ENCODE measurements at places on chromosomes 1 and 21.

- peak; percentile 10 for DNase-seq
These were observed 992 bp upstream of the SSX2IP start for GRCh38 chr1:84691122-84691783.

DNA sequence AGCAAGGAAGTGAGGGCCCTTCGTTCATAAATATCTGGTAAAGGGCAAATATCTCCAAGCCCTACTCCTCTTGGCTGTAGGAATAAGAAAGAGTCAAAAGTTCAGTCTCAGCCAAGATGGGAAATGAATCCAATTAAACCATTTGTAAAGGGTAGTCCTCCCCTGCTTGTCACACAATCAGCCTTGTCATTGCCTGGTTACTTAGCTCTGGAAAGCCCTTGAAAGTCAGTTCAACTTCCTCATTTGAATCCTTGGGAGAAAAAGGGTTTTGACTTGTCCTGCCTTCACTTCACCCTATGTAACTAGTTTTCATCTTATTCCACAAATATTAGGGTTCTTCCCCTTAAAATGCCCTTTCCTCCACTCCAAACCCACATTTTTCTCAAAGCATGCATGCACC, 100.0 kb downstream of the ELAVL4 start:
- DNase-seq = no peak

DNA sequence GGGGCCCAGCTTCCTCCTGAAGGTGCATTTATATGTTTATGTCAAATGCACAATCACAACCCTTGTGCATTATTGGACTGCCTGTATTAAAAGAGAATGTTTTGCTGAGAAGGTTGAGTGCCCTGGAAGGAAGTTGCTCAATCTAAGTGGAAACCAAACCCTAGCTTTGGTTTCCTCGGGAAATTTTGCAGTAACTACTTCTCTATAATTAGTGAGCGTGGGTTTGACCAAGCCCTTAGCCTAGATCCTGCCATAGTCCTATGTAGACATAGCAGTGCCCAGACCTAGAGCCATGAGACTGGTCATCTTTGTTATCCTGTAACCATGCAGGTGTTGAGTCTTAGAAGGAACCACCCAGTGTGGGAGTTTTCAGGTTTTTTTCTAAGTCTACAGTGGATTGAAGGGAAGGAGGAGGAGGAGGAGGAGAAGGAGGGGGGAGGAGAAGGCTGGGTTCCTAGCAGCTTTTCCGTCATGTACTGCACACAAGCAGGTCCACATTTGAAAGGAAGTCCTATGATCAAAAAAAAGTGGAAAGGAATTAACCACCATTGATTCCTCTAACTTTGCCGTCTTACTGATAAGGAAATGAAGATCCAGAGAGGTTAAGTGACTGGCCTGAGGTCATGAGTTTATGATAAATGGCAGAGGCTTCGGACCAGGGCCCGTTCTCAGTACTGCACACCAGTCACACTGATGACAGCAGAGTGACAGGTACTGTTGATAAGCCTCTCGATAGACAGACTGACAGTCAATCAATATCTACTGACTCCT, 72.2 kb upstream of the LYST start:
- DNase-seq = peak; percentile 49

DNA sequence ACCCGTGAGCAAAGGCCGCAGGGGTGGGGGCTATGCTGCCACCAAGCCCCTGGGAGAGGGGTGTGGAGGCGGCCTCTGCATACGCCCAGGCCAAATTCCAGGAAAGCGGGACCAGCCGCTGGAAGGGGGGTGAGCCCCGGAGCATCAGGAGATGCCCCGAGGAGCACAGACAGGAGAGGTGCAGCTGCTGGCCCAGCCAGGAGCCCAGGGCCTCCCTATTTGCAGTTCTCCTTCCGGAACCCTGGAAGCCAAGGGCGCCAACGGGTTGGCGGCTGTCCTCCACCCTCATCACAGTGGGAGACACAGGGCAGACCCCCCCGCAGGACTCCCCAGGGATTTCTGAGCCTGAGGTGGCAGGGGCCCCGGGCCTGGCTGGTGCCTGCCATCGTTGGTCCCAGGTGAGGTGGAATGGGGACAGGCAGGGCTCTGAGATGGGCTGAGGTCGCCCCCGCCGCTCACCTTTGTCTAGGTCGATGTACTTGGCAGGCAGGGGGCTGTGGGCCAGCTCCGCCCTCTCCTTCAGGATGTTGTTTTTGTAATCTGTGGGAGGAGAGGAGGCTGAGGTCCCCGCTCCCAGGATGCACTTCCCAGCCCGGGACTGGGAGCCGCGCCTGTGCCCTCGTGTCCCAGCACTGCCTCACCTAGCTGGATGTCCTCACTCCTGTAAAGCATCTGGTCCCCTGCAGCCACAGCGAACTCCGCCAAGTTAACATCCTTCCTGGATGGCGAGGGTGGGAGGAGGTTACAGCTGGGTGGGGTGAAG, 4.4 kb upstream of the DVL1 start:
- DNase-seq = no peak

DNA sequence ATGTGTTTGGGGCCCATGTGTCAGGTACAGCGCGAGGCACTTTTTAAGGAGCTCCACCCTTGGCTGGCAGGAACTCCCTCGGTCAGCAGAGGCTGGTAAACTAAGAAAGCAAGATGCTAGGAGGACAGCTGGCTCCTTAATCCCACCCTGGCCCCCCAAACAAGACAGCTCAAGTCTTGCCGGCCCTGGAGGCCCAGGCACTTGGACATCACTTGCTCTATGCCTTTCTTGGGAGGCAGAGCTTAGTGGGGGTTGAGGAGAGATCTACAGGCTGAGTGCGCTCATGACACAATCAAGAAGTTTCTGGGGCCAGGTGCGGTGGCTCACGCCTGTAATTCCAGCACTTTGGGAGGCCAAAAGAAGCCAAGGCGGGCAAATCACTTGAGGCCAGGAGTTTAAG, 78.1 kb downstream of the CD34 start:
- no peak for DNase-seq

DNA sequence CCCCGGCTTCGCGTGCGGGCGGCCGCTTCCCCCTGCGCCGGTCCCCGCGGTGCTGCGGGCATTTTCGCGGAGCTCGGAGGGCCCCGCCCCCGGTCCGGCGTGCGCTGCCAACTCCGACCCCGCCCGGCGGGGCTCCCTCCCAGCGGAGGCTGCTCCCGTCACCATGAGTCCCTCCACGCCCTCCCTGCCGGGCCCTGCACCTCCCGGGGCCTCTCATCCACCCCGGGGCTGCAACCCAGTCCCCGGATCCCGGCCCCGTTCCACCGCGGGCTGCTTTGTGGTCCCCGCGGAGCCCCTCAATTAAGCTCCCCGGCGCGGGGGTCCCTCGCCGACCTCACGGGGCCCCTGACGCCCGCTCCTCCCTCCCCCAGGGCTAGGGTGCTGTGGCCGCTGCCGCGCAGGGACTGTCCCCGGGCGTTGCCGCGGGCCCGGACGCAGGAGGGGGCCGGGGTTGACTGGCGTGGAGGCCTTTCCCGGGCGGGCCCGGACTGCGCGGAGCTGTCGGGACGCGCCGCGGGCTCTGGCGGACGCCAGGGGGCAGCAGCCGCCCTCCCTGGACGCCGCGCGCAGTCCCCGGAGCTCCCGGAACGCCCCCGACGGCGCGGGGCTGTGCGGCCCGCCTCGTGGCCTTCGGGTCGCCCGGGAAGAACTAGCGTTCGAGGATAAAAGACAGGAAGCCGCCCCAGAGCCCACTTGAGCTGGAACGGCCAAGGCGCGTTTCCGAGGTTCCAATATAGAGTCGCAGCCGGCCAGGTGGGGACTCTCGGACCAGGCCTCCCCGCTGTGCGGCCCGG, 159.2 kb downstream of the RUNX1 start:
- DNase-seq = peak; percentile 88

- no peak for DNase-seq
These were observed 1.2 kb upstream of the VWA1 start for GRCh38 chr1:1434131-1434823.

- no peak for DNase-seq
These were observed 54.6 kb downstream of the FASLG start for GRCh38 chr1:172713466-172713865.

GRCh38 chr1:100448366-100448765, 89.6 kb upstream of the GPR88 start:
- no peak for DNase-seq

- no peak for DNase-seq
These were observed 72.4 kb downstream of the CASZ1 start for GRCh38 chr1:10724052-10724494.

GRCh38 chr1:64387389-64388285, 82.3 kb upstream of the CACHD1 start:
- DNase-seq = no peak

DNA sequence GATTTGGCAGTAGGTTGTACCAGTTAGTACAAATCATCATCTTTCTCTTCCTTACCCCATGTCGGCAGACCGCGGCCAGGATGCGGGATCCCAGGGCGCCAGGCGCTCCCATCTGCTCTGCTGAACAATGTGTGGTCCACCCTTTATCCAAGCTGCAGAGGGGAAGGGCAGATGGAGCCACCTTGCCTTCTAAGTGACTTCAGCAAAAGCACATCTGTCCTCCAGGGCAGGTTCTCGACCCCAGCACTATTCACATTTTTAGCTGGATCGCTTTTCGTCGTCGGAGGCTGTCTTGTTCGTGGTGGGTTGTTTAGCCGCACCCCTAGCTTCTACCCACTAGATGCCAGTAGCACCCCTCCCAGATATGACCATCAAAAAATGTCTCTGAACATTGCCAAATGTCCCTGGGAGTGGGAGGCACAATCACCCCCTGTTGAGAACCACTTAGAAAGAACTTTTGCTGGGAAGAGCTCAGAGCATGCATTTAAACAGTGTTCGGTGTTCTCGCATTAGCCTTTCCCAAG, 58.1 kb upstream of the SIM2 start:
- no peak for DNase-seq

GRCh38 chr1:232744847-232745246, 60.4 kb upstream of the MAP10 start:
- DNase-seq = no peak

DNA sequence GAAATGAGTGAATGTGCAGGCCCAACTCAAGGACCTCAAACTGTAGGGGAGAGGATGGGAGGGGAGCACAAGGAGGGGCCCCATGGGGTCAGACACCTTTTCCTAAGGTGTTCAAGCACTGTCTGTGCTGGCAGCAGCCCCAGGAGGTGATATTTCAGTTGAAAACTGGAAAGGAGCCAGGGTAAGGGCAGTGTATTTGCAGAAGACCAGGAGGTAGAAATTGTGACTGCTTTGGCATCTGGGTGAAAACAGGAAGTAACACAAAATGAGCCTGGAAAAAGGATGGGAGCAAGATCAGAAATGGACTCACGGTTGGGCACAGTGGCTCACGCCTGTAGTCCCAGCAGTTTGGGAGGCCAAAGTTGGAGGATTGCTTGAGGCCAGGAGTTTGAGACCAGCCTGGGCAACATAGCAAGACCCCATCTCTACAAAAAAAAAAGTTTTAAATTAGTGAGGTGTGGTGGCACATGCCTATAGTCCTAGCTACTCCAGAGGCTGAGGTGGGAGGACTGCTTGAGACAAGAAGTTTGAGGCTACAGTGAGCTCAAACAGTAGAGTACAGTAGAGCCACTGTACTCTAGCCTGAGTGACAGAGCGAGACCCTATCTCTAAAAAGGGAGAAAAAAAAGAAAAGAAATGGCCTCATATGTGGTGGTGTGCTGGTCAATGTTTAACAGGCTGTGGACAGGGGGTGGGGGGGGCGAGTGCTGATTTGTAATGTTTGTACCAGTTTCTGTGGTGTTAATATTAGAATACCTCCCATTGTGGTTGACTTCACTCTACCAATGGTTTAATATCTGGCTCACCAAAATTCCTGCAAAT, 76.2 kb upstream of the ANGPTL1 start:
- DNase-seq = no peak

- no peak for DNase-seq
These were observed 58.1 kb downstream of the KIAA0040 start for GRCh38 chr1:175134500-175134899.

- DNase-seq = no peak
These were observed 125.9 kb downstream of the PRDM16 start for GRCh38 chr1:3194760-3195479.

- DNase-seq = no peak
These were observed 17.9 kb downstream of the UBE4B start for GRCh38 chr1:10050611-10051010.

DNA sequence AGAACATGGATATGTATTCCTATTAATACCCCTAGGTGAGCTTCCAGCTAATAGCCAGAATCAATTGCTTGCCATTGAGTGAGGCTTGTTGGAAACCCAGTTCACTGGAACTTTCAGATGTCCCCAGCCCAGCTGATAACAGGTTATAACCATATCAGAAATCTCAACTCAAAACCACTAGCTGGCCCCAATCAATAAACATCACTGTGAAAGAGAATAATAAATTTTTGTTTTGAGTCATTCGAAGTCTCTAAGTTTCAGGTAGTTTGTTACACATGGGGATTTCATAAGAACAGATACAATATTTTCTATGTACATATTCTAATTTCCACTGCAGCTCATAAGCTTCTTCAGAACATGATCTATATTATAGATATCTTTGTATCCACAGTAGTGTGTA, 162.9 kb upstream of the SNX7 start:
- no peak for DNase-seq

GRCh38 chr1:24380508-24380907, 33.1 kb downstream of the STPG1 start:
- no peak for DNase-seq

GRCh38 chr1:27856561-27857343, 15.6 kb upstream of the THEMIS2 start:
- DNase-seq = no peak

DNA sequence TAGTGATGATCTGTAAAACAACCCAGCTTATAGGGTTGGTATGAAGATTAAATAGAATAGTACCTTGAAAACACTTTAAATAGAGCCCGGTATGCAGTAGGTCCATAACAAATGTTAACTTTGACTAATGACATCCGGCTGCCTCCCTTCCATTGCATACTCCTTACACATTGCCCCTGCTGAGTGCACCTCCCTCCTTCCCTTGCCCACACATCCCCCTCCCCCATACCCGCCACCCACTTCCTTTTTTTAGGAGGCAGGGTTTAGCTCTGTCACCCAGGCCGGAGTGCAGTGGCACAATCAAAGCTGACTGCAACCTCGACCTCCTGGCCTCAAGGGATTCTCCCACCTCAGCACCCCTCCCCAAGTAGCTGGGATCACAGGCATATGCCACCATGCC, 24.4 kb upstream of the ZC3H12A start:
- DNase-seq = no peak

GRCh38 chr1:106584676-106585075, 471.8 kb upstream of the PRMT6 start:
- no peak for DNase-seq

DNA sequence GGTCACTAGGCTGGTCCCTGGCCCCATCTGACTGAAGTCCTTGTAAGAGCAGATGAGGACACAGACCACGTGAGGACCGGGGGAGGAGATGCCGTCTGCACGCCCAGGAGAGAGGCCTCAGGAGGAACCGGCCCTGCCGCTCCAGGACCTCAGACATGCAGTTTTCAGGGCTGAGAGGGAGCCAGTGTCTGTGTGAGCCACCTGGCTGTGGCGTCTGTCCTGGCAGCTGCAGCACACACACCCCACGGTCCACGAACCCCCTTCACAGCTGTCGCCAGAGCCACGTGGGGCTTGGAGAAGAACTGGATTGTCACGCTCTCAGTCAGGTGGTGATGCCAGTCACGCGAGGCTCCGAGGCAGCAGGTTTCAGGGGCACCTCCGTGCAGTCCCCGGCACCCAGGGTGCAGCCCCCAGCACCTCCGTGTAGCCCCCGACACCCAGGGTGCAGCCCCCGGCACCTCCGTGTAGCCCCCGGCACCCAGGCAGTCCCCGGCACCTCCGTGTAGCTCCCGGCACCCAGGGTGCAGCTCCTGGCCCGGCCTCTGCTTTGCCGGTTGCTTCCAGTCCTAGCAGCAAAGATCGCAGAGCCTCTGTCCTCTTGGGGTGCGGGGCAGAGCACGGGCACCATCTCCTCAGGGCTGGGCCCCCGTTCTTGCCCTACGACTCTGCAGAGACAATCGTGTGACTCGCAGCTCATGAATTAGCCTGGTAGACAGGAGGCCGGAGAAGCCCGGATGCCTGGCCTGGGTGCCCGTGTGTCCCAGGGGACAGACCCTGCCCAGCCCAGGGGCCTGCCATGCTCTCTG, 19.0 kb upstream of the SUMO3 start:
- no peak for DNase-seq
